ENCODE measurements at places on chromosomes 7 and 10.

DNA sequence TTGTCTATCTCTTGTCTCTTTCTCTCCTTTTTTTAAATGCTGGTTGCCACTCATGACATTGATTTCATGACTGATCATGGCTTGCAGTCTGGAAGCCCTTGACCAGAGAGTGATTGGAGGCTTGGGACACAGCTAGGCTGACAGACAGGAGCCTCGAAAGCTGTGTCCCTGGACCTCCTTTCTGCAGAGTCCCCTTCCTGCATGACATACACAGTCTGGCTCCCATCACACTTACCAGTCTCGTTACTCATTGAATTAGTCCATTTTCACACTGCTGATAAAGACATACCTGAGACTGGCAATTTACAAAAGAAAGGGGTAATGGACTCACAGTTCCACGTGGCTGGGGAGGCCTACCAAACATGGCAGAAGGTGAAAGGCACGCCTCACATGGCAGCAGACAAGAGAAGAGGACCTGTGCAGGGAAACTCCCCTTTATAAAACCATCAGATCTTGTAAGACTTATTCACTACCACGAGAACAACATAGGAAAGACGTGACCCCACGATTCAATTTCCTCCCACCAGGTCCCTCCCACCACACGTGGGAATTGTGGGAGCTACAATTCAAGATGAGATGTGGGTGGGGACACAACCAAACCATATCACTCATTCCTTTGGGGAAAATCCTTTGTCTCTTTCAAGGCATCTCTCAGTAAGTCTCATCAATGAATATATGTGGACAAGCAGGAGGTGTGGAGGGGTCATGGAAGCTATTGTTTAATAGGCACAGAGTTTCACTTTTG lies 102.3 kb downstream of the TBXAS1 start:
- DNase-seq: no peak

DNA sequence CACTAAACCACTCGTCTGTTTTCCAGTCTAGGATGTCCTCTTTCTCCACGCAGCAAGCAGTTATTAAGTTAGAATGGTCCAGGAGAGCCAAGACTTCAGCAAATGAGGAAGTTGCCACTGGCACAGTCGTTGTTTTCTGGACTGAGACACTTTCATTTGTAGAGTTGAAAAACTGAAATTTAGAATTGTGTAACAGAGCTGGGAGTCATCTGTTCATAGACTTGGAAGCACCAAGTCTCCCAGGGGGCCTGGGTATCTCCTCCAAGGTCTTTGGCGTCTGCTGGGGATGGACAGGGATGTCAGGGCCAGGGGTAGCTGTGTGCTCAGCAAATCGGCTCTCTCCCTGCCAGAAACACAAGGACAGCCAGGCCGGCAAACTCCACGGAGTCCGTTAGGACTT lies 208.4 kb downstream of the FANK1 start:
- no peak for DNase-seq

GRCh38 chr10:78196964-78197363 lies 163.3 kb downstream of the RPS24 start:
- DNase-seq: no peak

GRCh38 chr7:3191548-3191947 lies 109.5 kb upstream of the SDK1 start:
- no peak for DNase-seq

DNA sequence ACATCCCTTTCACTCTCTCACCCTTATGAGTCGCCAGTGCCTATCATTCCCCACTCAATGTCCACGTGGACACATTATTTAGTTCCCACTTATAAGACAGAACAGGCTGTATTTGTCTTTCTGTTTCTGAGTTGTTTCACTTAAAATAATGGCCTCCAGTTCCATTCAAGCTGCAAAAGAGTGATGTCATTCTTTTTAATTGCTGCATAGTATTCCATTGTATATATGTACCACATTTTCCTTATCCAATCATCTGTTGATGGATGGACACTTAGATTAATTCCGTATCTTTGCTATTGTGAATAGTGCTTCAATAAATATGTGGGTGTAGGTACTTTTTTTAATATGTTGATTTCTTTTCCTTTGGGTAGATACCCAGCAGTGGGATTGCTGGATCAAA lies 79.1 kb downstream of the ZNF365 start:
- no peak for DNase-seq

- peak; percentile 5 for DNase-seq
Observed at GRCh38 chr10:84743483-84743882, 415.1 kb downstream of the CCSER2 start.

GRCh38 chr10:10490581-10490980 lies 527.1 kb upstream of the CELF2 start:
- no peak for DNase-seq

- no peak for DNase-seq
Observed at GRCh38 chr7:151014950-151015349, 9.3 kb downstream of the ATG9B start.

DNA sequence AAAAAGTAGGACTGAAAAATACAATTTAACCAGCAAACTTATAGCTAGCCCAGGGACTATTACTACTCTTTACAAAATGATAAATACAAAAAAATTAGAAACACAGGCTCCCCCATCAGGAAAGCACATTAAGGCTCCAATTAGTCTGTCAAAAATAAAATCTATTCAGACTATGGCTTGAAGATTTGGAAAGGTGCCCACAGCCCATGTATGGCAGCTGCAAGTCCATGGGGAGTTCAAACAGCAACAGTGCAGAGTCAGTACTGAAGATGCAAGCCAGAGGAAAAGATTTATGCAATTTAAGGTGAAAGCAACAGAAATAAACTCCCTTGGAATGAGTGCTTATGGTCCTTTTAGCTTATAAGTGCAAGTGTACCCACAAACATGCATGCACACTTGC lies 29.7 kb downstream of the IMMP2L start:
- DNase-seq: peak; percentile 95

GRCh38 chr10:103660364-103661197 lies 167.1 kb downstream of the NEURL1 start:
- peak; percentile 92 for DNase-seq

DNA sequence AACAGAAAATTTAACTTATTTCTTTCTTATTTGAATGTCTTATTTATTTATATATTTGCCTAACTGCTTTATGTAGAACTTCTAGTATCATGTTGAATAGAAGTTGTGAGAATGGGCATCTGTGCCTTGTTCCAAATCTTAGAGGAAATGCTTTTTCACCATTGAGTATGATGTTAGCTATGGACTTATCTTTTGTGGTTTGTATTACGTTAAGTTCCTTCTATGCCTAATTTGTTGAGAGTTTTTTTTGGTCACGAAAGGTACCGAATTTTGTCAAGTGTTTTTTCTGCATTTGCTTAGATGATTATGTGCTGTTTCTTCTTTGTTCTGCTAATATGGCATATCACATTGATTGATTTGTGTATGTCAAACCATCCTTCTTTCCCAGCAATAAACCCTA lies 161.0 kb upstream of the TRIM24 start:
- no peak for DNase-seq

DNA sequence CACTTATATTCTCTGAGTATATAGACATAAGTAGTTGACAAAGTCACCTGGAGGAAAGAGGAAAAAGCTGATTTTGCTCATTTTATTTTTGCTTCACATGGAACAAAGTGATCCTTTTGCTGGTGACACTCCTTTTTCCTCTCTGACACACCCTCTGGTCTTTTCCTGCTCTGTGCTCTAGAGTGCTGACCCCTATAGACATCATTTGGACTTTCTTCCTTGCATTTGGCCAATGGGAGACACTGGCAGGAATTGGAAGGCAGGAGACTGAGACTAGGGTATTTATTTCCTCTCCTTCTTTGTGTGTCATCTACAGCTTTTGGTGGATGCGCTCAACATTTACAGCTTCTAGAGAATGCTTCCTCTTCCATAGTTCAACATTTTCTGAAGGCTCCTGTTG lies 1078.1 kb downstream of the SORCS1 start:
- DNase-seq: peak; percentile 27

DNA sequence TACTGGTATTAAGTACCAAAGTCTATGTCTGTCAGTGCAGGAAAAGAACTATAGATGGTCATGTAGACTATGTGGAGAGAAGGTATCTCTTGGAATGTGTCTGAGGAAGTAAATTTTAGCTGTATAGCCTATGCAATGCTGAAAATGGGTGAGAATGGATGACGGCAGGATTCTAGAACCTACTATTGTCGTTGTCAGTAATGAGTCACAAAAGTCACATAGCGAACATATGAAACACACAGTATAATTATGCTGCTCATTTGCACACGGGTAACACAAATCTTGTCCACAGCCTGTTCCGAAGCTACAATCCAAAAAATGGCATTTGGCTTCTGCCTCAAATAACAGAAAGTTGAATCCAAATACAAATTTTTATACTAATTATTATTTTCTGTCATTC lies 33.6 kb upstream of the KMT2E start:
- DNase-seq: no peak

DNA sequence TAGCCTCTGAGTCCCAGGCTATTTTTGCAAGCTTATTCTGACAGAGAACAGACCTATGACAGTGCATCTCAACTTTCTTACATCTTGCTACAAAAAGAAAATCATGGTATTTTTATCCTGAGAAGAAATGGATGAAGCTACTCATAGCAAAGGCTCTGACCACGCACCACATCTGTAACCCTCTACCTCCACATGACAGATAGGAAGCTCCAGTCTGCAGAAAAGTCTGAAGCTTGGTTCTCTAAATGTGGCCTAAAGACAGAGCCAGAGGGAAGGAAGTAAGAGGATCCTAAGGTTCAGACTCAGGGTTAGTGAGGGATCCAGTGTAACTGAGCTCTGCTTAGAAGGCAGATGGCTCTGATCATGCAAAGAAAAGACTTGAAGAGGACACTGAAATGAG lies 58.4 kb upstream of the ABCB5 start:
- DNase-seq: no peak

GRCh38 chr7:102287111-102287980 lies 678 bp downstream of the SH2B2 start:
- DNase-seq: peak; percentile 68

DNA sequence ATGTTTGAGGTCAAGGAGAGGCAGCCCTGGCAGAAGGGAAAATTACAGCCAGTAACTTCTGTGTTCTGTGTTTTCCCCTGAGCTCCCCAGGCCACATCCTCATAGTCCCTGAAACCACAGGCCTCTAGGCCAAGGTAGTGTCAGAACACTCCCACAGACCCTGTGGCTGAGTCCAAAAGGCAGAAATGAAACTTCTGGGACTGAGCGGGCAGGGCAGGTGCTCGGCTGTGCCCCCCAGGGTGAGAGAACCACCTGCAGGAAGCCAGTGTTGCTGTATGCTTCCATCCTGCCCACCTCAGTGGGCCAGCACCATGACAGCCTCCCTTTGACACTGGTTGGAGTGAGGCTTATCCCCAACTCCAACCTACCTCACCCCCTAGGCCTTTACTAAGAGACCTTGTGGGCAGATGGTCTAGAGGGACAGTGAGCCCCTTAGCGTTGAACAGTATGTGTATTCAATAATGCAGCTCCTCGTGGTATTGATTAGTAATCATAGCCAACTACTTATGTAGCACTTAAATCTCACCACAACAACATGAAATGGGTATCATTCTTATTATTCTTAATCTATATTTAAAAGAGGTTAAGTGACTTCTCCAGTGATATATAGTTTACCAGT lies 30.3 kb downstream of the PIK3CG start:
- no peak for DNase-seq

DNA sequence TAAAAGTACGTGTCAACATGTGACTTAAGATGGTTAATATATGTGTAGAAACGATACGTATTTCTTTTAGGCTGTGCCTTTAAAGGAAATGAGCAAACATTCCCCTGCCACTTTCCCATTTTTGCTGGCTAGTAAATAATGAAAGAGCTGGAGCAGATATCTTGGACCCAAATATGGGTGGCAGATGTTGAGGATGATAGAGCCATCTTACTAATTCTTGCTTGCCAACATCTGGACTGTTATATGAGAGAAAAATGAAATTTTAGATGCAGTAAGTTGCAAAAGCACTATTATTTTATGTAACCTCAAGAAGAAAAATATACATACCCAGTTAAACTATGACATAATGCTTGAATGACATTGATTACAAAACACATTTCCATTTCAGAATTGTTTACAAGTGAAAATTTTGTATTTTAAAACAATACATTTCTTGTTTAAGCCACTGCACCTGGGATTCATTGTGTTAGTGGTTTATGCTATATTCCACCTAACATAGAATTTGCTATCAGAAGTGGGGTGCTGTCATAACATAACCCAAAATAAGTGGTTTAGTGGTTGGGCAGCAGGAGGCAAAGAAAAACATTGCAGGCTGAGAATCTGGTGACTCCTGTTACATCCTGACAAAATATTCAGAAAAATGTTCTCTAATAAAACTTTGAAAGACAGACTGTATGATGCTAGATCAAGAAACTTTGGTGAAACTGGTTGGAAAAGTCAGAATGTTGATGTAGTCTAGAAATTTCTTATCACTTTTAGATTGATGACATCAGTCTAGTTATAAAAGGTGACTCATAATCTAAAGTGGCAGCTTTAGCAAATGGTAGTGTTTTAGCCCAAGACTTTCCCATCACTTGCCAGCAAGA lies 305.0 kb downstream of the PTEN start:
- no peak for DNase-seq

DNA sequence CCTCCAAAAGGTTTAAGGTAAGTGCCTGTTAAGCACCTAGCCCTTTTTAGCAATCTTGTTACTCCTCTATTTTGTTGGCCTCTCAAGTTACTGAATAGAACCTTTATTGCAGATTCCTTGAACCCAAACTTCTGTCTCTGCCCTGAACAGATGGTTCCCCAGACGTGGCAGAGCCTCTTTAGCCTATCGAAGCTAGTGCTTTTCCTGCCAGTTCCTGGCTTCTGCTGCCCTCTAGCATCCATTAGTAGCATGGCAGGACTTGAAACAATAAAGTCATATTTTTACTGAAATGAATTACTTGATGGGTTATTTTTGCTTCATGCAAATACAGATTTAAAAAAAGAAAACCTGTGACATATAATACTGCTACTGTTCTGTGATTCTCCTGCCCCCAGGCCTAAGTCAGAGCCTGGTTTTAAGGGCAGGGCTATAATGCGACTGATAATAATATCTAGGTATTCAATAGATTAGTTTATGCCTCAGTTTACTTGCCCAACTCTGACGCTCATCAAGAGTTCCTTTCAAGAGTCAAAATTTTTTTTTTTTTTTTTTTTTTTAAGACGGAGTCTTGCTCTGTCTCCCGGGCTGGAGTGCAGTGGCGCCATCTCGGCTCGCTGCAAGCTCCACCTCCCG lies 84.3 kb upstream of the PHF14 start:
- peak; percentile 91 for DNase-seq

DNA sequence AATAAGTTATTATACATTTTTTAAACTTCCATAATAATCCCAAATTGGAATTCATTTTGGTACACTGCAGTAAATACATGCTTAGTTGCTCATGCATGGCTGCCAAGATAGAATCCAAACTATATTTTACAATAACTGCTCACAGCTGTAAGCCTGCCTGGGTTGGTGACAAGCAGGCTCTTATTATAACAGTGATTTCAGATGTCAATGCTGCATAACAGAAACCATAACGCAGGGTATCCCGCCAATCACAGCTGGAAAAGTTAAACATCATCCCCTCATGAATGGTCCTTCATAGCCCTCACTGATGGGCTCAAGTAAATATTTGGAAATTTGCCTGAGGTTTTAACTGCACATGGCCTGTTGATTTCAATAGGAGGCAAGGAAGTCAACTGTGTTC lies 149.8 kb downstream of the AMPH start:
- DNase-seq: peak; percentile 96
